ENCODE measurements at places on chromosomes 1 and 21. TPM values are rescaled to one million over a fixed set of nuclear protein-coding genes. Genes with fewer than 3 reads are reported as not detected.
A peak's percentile ranks its signal among the peaks of the same experiment; 100 is the strongest.

- peak; percentile 64 for DNase-seq
These were observed 165.6 kb downstream of the DSCAM start for GRCh38 chr21:40681164-40681859.

GBP4 gene
- 7.4 TPM for total RNA-seq

DNA sequence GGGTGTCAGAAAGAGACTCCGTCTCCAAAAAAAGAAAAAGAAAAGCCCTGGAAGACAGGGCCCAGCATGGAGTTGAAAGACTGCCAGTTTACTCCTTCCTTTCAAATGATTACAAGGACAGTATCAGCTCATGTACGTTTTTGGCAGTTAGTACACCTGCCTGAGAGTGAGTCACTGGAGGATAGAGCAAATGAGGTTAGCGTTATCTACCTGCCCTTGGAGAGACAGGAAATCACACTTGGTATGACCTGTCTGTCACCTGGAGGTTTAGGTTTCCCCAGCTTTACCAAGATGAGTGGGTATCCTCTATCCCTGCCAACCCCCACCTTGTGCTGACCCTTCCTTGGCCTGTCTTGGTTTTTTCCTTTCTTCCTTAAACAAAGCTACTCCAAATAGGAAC lies 96.8 kb upstream of the BMP8A start:
- DNase-seq = no peak

DNA sequence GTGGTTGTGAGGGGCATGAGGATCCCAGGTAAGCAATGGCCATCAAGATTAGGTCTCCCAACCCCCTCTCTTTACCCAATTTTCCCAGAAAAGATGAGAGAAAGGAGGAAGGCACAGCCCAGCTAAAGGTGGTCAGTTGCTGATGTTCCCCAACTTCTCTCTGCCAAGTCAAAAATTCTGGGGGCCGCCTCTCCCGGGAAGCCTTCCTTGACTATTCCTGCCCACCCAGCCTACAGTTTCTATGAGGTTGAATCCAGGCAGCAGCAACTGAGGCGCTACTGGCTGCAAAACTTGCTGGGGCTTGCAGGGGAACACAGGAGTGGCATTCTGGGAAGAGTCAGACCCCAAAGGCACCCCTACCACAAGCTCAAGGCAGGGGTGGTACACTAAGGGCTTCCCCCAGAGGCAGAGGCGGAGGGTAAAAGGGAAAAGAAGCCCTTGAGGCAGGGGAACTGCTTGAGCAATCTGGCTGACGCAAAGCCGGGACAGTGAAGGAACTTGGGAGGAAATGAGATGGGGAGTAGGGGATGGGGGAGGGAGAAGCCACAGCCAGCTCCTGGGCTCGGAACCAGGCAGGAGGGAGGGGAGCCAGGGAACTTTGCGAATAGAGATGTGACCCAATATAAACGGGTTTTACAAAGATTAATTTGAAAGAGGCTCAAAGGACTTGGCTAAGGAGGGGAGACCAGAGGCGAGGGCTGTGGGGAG lies 31.2 kb downstream of the SDC3 start:
- DNase-seq = peak; percentile 90

DNA sequence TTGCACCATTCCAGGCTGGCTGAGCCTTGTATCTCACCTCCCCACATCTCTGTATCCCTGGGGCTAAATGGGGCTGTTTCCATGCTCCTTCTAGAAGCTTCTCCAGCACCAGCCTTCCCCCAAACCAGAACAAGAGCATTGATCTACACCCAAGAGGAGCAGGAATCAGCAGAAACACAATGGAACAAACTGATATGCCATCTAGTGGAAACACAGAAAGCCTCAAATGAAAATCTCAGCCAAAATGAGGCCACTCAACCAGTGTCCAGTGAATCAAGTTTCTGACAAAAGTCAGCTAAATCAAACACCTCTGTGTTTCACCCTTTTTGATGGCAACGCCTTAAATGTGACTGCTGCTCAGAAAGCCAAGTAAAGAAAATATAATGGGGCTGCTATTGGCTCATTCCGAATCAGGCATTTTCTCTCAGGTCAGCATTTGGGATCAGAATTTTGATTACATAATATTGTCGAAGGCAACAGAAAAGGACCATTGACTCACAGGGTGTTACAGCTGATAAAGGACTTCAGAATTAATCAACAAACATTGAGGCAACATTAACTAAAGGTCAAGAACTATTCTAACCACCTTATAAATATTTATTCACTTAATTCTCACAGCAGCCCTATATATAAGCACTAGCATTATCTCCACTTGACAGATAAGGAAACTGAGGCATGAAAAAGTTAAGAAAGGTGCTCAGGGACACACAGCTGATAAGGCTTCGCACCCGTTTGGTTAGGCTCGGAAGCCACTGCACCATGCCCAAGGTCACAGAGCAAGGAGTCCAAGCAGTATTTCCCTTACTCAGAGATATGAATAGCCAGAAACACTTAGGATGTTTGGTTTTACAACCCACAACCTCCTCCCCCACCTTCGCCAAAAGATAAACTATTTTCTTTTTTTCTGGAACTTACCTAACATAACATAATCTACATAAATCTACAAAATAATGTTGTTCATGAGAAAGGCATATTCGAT lies 85.8 kb upstream of the KCNJ15 start:
- no peak for DNase-seq

DNA sequence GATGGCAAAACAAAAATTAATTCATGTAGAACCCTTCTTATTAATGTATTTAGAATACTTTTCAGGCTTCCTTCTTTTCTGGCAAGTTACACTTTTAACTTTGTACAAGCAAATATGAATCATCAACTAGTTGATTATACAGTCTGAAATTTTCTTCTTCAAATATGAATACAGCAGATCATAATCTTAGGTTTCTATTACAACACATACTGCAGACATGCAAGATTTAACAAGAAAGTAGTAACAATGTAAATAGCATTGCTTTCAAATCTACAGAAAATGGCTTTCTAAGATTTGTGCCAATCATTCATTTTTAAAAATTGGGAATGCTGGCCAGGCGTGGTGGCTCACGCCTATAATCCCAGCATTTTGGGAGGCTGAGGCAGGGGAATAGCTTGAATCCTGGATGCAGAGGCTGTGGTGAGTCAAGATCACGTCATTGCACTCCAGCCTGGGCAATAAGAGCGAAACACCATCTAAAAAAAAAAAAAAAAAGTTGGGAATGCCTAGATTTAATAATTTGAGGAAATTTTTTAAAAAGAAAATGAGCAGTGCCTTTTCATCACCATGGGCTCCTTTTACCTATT lies 68.4 kb upstream of the DPYD start:
- DNase-seq = no peak

GRCh38 chr1:42379794-42380585 lies 602 bp upstream of the RIMKLA start:
- no peak for DNase-seq
